NCI-H1694 treated with DMSO at 0.1 percent for 48 hours (cell line): ENCODE measurements at places on chromosomes 16 and 17.

- DNase-seq: no peak
Measured at GRCh38 chr16:2229632-2230250, 6.3 kb downstream of the E4F1 start.

DNA sequence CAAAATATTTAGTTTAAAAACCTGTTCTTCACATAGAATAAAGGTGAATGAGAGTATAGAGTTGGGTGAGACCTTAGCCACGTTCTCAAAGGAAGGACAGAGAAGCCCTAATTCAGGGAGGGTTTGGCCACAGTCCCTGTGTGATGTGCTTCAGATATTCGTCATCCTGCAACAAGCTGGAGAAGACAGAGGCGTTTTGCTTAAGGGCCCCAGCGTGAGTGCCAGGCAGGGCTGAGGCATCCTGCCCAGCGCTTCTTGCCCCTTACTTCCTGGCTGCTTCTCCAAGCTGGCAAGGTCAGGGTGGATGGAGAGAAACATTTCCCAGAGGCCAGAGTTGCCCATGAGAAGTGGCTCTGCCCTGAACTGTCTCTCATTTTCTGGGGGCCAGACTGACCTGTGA lies 46.9 kb downstream of the AXIN2 start:
- no peak for DNase-seq

DNA sequence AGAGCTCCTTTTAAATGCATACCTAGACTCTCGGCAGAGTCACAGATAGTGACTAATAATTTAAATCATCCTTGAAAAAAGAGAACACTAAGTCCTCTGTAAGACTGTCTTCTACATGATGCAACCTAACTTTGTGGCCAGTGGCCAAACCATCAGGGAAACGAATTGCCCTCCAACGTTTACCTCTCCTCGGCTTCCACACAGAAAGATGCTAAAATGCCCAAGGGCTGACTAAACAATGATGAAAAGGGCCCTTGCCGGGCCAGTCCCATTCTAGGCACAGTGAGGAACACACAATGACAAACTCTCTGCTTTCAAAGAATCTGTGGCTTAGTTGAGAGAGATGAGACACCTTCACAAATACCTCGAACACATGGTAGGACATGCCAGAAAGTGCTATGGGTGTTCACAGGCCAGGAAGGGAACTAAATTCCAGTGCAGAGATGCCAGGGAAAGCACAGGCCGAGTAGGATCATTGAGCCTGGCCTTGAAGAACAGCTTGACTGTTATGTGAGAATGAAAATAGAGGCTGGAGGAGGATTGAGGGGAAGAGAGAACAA lies 35.3 kb upstream of the PITPNM3 start:
- no peak for DNase-seq

- DNase-seq: no peak
Measured at GRCh38 chr17:40825599-40825998, 3.2 kb upstream of the KRT10 start.

GRCh38 chr17:6491071-6491700 lies 46.9 kb downstream of the PIMREG start:
- no peak for DNase-seq

DNA sequence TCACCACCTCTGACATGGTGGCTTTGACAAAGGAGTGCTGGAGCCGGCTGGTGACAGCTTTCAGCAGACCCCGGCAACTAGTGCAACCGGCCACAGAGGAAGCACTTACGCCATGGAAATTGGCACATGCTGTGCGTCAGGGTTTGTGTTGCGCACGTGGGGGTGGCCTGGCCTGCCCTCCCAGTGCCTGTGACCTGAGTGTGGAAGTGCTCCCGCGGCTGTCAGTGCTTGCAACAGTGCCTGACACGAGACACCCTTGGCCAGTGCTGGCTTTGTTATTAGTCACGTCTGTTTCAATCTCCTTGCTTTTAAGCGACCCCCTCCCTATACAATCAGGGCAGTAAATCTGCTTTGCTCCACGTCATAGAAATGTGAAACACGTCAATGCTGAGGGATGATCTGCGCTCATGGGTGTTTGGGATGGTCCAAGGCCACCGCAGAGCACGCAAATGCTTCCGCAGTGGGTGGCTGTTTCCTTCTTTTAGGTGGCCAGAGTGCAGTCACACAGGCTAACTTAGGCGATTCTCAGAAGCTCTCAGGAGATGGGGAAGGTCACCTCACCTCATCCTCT lies 64.3 kb downstream of the PGS1 start:
- no peak for DNase-seq

- DNase-seq: no peak
Measured at GRCh38 chr17:15446036-15446435, 21.4 kb downstream of the CDRT4 start.

DNA sequence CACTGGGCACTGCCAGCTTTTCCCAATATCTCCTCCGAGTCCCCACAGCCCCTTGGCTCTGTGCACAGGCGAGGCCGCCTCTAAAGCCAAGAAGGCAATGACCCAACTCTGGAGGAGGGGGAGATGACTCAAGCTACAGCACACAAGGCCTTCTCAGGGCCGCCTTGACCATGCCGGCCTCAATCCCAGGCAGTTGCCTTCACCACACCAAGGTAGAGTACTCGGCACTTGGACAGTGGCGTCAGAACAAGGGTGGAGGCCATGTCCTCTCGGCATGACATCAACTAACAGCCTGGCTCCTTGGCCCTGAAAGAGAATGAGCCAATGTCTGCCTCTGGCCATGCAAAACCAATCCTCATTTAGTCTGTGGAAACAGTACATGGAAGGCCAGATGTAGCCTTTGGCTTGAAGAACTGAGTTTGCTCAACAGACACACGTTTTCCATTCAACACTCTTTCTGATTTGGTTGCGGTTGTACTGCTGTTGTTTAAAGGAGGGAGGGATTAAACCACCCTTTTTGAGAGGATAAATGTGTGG lies 139.6 kb downstream of the XYLT1 start:
- no peak for DNase-seq

DNA sequence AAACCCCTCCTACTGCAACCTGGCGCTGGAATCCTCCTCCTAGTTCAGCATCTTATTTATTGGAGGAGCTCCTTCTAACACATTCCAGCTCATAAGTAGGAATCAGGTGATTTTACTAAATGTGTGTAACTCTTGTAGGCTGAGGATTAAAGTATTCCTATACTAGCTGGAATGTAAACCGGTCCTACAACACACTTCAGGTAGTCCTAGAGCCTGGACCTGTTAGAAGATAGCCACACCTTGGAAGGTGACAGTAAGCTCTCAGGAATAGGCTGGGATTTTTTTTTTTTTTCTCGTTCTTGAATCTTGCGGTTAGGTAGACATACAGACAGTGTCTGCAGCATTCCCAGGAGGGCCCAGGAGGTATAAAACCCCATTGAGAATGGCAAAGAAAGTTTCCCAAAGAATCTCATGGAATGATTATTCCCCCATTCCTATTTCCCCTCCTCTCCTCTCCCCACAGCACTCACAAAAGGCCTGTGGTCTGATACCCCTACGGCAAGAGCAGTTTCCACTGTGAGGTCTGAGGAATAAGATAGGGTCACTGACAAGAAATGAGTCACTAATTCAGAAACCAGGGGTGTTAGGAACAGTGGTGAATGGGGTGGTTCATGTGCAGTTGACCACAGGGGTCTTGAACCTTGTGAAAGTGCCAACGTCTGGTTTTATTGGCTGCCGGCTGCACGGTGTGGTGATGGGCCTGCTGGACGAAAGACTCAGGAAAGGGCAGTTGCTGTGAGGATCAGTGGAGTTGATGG lies 267.1 kb downstream of the UTP18 start:
- DNase-seq: no peak

GRCh38 chr16:9817586-9817985 lies 364.6 kb downstream of the GRIN2A start:
- DNase-seq: no peak
